Hepatocyte (in vitro differentiated cells): ENCODE measurements at places on chromosomes 6 and 20.

DNA sequence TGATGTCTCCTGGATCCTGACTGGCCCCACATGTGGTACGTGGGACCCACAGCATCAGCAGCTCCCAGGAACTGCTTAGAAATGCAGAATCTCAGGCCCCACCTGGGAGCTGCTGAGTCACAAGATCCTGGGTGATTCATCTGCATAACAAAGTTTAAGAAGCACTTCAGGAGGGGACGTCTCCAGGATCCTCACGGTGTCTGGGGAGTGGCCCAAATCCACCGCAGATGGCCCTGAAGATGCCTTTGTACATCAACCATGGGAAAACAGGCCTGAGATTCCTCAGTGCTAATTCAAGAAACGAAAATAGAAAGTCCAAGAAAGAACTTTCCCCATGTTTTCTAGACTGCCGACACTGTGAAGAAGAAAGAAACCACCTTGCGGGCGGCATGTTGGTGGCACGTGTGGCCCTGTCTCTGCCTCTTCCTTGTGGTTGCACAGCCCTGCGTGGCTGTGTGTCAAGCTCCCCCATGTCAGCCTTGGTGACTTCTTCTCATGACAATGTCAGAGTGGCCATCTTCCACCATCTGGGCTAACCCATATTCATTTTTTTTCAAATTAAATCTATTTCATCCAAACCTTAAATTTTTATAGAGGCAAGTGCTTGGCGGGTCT lies 26.1 kb downstream of the RRBP1 start:
- no peak for DNase-seq

DNA sequence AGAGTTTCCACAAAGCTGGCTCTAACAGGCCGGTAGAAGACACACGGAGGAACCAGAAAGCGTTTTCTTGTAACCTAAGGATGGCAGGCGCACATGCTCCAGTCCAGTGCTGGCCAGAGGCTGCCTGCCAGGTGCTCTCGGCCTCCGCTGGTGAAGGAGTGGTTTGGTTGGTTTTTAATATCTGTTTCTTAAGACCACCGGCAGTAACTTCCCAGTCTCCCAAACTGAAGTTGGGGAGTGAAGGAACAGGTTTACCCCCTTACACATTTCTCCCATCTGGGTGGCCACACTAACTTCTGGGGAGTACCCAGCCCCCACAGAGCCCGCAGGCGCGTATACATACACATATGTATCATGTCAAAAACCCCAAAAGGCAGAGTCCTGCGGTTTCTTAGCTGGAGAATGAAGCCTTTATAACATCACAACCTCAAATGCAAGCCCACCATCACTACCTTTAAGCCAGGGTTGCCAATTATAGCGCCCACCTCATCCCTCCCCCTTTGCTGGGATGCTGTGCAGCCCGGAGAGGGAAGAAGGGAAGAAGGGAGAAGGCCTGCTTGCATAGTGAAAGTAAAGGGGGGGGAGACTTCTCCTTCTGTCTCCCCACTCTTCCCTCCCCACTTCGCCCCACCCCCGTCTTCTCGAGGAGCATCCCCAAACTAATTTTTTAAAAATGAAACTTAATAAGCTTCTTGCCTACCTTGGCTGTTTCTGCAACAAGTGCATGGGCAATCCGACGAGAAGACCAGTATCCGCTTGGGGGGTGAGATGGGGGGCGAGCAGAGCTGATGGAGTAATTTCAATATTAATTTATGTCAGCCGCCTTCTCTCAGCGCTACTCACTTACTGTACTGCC lies 1.0 kb downstream of the TRERF1 start:
- peak; percentile 52 for DNase-seq

DNA sequence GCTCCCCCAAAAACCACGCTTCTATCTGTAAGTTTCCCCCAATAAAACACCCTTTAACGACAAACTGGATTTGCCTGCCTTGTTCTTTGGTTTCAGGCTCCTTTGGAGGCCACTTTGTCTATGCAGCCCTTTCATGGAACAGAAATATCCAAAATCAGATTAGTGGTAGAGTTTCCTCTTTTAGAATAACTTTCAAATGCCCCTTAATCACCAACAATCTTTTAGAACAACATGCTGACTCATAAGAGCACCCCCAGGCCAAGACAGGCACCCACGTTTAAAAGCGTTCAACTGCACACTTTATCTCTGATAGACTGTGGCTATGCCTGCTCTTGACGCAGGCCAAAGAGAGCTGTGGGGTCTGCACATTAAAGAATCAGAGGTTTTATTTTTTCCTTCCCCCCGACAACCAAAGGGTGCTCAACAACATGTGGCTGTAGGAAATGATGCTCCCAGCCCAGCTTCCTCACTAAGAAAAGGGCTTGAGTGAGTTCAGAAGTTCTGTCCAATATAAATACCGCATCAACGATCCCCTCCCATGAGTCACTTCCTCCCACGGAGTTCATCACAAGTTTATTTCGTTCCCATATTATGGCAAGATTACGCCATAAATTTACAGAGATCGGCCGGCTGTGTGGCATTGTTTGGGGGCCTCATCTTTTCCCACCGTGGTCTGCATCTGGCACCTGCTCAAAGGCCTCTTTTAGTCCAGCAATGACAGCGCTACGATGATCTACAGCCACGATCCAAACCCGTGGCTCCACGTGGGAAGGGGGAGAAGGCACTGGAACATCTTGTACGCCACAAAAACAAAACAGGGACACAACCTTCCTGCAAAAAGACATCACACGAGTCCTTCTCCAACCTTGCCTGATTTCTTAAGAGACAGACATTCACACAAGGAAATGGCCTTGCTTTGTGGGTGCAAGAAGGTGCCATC lies 88.8 kb upstream of the NFATC2 start:
- peak; percentile 59 for DNase-seq

DNA sequence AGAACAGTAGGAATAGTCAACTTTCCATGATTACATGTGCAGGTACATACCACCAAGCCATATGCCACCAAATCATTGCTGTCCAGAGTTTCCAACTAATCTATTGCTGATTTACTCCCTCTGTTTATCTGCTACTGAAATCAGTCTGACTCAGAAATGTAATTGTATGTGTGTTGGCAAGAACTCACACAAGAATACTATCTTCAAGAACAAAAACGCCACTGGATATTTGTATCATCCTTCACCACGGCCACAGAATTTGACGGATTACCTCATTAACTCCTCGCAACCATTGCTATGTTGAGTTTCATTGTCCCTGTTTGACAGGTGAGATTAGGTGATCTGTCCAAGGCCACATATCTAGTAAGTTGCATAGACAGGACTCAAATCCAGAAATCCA lies 159.2 kb downstream of the GMPR start:
- DNase-seq: no peak

DNA sequence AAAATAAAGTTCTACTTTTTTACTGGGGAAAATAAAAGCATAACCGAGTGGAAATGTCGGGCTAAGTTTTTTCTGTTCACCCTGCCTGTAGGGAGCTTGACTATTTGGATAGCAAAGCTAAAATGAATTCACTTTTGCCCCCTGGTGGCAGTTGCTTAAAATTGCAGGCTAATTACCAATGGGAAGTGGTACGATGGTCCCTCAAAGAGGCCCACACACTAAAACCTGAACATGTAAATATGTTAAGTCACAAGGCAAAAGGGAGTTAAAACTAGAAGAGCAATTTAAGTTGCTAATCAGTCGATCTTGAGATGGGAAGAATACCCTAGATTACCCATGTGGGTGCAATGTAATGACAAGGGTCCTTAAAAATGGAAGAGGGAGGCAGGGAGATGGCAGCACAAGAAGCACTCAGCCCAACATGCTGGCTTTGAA lies 916 bp upstream of the SUN5 start:
- DNase-seq: no peak

DNA sequence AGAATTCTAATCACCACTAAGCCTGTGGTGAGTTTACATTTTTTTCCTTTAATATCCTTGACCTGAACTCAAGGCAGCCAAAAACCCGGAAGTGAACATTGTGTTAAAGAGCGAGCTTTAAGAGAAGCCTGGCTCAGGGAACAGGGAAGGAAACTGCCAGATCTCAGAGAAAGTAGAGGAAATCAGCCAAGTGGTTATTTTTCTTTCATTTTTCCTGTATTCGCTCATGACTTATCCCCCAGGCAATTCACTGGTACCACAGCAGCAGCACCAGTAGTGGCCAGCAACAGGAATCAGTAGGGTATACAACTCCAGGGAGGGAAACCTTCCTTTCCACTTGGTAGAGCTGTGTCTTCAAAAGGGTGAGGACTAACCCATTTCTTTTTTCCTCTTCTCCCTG lies 89.6 kb upstream of the HMGCLL1 start:
- peak; percentile 25 for DNase-seq

DNA sequence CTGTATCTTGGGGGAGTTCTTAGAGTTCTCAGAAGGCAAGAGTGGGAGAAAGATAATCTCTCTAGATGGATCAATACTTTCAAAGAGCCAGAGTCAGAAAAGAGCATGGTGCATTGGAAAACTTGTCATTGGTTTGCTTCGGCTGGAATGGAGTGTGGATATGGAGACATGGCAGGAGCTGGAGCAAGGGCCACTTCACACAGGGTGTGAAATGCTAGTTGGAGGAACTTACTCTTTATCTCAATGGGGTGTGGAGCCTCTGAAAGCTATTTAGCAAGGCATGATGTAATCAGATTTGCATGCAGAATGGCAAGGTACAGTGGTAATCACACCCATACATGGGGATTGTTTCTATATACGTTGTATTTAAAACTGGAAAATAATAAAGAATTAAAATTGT lies 31.5 kb upstream of the PAQR8 start:
- DNase-seq: peak; percentile 65

GRCh38 chr6:1082285-1082935 lies 229.5 kb upstream of the FOXQ1 start:
- DNase-seq: no peak

- DNase-seq: no peak
Observed at GRCh38 chr20:47605673-47606413, 104.2 kb downstream of the NCOA3 start.

DNA sequence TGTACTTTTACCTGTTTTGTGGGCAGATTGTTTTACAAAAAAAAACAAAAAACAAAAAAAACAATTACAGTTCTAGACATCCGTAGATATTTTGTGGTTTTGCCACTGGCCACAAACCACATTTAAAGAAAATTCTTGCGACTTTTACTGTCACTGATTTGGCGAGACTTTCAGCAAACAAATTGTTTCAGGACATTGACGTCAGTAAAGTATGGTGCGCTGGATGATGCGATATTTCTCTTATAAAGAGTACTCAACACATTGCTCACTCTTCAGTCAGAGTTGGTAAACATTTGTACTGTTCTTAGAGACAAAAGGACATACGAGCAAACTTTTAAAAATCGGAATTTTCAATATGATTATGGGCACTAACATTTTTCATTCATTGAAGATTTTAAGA lies 229.8 kb downstream of the HAO1 start:
- DNase-seq: no peak

DNA sequence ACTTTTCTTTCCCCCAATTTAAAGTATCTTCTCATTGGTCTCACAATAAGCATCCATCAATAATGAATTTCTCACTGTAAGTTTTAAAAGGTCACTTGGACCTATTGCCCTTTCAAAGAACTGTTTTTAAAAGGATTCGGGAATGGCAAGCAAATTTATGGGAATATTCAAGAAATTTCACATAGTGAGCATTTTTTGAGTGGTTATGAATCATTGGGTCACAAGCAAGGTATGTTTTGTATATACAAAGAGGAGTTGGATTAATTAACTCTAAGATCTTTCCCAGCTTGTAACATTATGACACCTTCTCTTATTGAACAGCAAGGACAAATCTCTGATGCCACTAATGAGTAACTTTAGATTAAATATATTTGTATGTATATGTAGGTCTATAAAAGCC lies 165.0 kb downstream of the MOXD1 start:
- DNase-seq: no peak

DNA sequence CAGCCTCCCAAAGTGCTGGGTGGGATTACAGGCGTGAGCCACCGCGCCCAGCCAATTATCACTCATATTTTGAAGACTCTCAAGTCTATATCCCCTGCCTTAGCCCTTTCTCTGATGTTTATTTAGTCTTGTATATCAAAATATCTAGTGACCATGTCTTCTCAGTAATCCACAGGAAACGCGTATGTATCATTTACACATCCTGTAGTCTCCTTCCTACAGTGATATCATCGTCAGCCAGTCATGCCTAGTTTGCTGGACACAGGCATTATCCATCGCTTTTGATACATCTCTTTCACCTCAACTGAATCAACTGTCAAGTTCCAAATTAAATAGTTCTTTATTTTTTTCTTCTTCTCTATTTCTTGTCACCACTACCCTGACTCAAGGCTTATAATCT lies 223.7 kb downstream of the NKAIN2 start:
- DNase-seq: no peak

DNA sequence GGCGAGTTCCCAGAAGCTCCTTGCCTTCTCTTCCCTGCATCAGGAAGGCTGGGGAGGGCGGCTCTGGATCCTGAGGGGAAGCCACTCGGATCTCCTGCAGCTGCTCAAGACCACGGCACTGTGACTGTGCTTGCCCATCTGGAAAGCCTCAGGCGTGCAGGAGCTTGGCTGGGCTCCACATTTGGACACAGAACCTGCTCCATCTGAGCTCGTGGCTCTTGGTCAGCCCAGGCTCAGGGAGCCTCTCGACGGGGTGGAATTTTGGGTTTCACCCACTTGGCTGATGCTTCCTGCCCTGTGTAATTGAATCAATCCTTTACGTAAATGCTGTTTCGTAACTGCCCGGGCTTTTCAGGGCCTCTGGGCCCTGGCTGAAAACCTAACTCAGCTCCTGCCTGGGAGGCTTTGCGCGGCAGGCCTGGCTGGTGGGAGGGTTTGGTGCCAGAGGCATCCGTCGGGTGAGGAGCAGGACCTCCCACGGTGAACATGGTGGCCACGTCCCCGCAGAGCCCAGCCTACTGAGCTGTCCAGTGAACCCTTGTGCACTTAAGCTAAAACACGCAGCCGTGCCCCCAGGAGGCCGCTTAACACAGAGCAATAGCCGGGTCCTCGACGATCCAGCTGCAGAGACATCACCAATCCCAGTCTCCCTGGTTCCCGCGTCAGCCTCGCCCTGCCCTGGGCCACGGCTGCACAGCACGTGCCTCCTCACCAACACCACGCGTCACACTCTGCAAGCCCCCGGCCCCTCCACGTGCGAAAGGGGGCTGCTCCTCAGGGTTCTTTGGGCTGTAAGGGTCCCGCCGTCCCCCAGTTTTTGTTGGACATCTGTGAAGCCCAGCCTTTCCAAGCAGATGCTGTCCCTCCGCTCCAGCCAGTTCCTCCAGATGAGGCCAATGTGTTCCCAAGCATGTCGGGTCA lies 241.0 kb downstream of the DLL1 start:
- DNase-seq: peak; percentile 68

DNA sequence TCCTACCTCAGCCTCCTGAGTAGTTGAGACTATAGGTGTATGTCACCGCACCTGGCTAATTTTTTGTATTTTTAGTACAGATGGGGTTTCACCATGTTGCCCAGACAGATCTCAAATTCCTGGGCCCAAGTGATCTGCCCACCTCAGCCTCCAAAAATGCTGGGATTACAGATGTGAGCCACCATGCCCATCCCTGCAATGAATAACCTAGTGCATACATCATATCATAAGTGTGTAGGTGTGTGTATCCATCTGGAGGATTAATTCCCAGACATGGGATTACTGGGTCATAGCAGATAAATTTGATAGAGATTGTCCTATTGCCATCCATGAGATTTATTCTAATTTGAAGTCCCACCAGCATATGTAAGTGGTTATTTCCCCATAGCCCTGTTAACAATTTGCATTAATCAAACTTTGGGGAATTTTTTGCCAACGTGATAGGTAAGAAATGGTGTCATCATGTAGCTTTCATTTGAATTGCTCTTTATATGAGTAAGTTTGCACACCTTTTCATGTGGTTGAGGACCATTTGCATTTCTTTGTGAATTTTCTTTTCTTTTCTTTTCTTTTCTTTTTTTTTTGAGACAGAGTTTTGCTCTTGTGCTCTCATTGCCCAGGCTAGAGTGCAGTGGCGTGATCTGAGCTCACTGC lies 29.9 kb upstream of the BACH2 start:
- no peak for DNase-seq

- DNase-seq: no peak
Observed at GRCh38 chr6:111949546-111949945, 76.3 kb upstream of the FYN start.
